ENCODE measurements at places on chromosomes 12 and 14. TPM values are rescaled to one million over a fixed set of nuclear protein-coding genes. Genes with fewer than 3 reads are reported as not detected.

DNA sequence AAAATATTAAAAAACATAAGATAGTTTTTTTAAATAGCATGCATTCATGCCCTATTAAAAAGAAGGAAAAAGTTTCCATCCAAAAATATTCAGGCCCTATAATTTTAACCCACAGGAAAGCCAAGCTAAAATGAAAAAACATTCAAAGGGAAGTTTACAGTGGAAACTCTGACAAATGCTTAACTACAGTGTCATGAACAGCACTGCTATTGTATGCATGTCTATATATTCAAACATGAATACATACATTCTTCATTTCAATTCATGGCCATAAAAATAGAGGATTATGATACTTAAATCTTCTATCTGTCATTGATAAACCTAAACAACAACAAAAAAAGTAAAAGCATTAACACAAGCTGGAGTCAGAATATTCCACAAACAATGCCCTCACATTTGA, 67.4 kb downstream of the PPP2R5E start:
- H3K27ac ChIP-seq: no peak overlapping the region
- DNase-seq: no peak
- no peak overlapping the region for H3K4me3 ChIP-seq
- H3K36me3 ChIP-seq: peaks cover 3% of the 10 kb centered on the region
- no peaks in the 10 kb centered on the region for H3K27me3 ChIP-seq

- no peak overlapping the region for H3K4me3 ChIP-seq
- H3K27ac ChIP-seq: no peak overlapping the region
- H3K36me3 ChIP-seq: no peaks in the 10 kb centered on the region
- peaks cover 2% of the 10 kb centered on the region for H3K27me3 ChIP-seq
- peak; percentile 58 for DNase-seq
- H3K4me1 ChIP-seq: peaks cover 1% of the 10 kb centered on the region
Measured at GRCh38 chr12:45543887-45544286, 185.6 kb upstream of the ARID2 start.

- peaks cover 3% of the 10 kb centered on the region for H3K4me1 ChIP-seq
- peaks cover 15% of the 10 kb centered on the region for H3K36me3 ChIP-seq
- peaks cover 4% of the 10 kb centered on the region for H3K27me3 ChIP-seq
- H3K27ac ChIP-seq: no peak overlapping the region
- DNase-seq: no peak
- no peak overlapping the region for H3K4me3 ChIP-seq
Measured at GRCh38 chr12:124046456-124046740, 73.4 kb downstream of the ZNF664 start.

DNA sequence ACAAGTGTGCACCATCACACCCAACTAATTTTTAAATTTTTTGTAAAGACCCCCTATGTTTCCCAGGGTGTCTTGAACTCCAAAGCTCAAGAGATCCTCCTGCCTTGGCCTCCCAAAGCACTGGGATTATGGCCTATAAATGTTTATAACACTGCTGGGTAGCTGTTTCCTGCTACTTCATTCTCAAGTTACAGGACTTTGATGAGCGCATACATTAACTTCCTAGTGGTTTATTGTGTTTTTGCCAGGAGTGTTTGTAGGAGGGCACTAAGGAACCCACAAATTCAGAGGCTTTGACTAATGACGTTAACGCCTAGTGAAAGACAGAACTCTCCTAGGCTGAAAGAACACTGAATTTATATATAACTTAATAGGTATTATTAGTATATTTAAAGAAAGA, 15.2 kb upstream of the NAA30 start:
- peaks cover 3% of the 10 kb centered on the region for H3K27me3 ChIP-seq
- no peaks in the 10 kb centered on the region for H3K36me3 ChIP-seq
- no peak for DNase-seq
- H3K4me1 ChIP-seq: no peaks in the 10 kb centered on the region

DNA sequence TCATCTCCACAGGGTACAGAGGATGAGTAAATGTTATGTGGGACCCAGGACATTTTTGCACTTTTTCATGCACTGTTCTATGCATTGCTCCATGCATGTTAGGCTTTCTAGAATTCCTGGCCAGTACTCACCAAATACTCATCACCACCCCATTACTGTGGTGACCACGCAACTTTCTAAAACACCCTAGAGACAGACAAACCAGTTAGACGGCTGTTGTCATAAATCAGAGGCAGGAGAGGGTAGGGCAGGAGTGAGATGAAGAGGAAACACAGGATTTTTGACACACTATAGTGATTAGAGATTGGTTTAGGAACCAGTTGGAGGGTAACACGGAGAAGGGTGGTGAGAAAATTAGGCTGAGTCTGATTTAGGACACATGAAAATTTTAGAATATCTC, 59.3 kb downstream of the IFNG start:
- no peaks in the 10 kb centered on the region for H3K36me3 ChIP-seq
- no peak overlapping the region for H3K27ac ChIP-seq
- DNase-seq: no peak
- no peak overlapping the region for H3K4me3 ChIP-seq
- no peaks in the 10 kb centered on the region for H3K27me3 ChIP-seq

DNA sequence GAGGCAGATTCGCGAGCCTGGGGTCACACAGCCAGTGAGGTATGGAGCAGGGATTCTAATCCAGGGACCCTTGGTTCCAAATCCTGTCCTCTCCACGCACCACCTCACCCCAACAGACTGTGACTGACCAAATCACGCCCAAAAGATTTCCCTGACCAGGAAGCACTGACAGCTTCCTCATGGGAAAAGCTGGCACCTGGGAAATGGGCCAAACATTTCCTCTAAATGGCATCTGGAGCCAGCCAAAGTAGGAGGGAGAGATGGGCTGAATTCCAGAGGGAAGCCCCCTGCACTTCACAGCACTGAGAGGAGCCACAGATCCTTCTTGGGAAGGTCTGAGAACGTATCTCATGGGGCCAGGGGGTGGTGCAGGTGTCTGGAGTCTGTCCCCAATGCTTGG, 28.8 kb downstream of the CCDC92 start:
- H3K4me1 ChIP-seq: peaks cover 4% of the 10 kb centered on the region
- H3K36me3 ChIP-seq: peaks cover 19% of the 10 kb centered on the region
- DNase-seq: no peak
- H3K27ac ChIP-seq: no peak overlapping the region
- no peak overlapping the region for H3K4me3 ChIP-seq

DNA sequence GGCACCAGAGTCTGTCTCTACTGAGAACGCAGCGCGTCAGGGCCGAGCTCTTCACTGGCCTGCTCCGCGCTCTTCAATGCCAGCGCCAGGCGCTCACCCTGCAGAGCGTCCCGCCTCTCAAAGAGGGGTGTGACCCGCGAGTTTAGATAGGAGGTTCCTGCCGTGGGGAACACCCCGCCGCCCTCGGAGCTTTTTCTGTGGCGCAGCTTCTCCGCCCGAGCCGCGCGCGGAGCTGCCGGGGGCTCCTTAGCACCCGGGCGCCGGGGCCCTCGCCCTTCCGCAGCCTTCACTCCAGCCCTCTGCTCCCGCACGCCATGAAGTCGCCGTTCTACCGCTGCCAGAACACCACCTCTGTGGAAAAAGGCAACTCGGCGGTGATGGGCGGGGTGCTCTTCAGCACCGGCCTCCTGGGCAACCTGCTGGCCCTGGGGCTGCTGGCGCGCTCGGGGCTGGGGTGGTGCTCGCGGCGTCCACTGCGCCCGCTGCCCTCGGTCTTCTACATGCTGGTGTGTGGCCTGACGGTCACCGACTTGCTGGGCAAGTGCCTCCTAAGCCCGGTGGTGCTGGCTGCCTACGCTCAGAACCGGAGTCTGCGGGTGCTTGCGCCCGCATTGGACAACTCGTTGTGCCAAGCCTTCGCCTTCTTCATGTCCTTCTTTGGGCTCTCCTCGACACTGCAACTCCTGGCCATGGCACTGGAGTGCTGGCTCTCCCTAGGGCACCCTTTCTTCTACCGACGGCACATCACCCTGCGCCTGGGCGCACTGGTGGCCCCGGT, at the start of gene PTGDR:
PTGDR (plus strand) TSS at position 198 of the 778 bp plus-strand sequence; CDS start at position 315, 117 bp downstream.
- peaks cover 42% of the 10 kb centered on the region for H3K4me1 ChIP-seq
- no peak within 1 kb of the TSS for H3K27ac ChIP-seq
- DNase-seq: peak; percentile 43
- H3K4me3 ChIP-seq: peak within 1 kb of the TSS; percentile 80
- peaks cover 27% of the 10 kb centered on the region for H3K27me3 ChIP-seq
- no peaks in the 10 kb centered on the region for H3K36me3 ChIP-seq

GRCh38 chr12:48979602-48980388, 1.7 kb downstream of the WNT1 start:
- no peak overlapping the region for H3K27ac ChIP-seq
- H3K4me1 ChIP-seq: peaks cover 52% of the 10 kb centered on the region

GRCh38 chr12:6276956-6277620, 33.4 kb upstream of the PLEKHG6 start:
- no peak overlapping the region for H3K4me3 ChIP-seq
- H3K4me1 ChIP-seq: peaks cover 19% of the 10 kb centered on the region
- no peaks in the 10 kb centered on the region for H3K36me3 ChIP-seq
- no peak for DNase-seq
- H3K27me3 ChIP-seq: peaks cover 39% of the 10 kb centered on the region
- peak overlapping the region; percentile 28 for H3K27ac ChIP-seq

- H3K27me3 ChIP-seq: no peaks in the 10 kb centered on the region
- H3K36me3 ChIP-seq: peaks cover 9% of the 10 kb centered on the region
- peak overlapping the region; percentile 83 for H3K27ac ChIP-seq
- H3K4me3 ChIP-seq: no peak overlapping the region
- H3K4me1 ChIP-seq: peaks cover 88% of the 10 kb centered on the region
- DNase-seq: no peak
Measured at GRCh38 chr14:91383439-91383838, 34.2 kb downstream of the CCDC88C start.

DNA sequence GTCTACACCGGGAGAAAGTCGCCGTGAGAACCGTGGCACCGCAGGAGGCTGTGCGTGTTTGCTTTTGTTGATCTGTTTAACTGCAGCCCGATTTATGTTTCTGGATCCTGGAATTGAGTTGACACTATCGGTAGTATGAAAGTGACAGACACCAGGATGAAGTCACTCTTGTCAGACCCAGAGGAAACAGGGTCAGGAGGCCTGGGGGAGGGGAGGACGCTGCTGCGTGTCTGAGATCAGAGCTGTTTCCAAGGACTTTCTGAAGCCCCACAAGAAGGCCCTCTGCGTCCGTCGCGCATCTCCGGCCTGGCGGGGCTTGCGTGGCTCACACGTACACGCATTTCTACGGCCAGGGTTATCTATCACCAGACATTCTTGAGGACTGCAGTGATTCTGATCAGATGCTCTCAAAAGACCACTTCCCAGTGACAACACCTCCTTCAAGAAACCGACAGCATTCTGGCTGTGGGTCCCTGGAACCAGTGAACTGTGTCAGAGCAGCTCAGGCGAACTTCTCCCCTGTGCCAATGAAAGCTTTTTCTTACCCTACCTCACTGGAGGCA, 263.4 kb downstream of the ADGRD1 start:
- no peaks in the 10 kb centered on the region for H3K36me3 ChIP-seq
- H3K4me3 ChIP-seq: no peak overlapping the region
- no peak for DNase-seq
- peaks cover 4% of the 10 kb centered on the region for H3K4me1 ChIP-seq
- H3K27ac ChIP-seq: no peak overlapping the region

DNA sequence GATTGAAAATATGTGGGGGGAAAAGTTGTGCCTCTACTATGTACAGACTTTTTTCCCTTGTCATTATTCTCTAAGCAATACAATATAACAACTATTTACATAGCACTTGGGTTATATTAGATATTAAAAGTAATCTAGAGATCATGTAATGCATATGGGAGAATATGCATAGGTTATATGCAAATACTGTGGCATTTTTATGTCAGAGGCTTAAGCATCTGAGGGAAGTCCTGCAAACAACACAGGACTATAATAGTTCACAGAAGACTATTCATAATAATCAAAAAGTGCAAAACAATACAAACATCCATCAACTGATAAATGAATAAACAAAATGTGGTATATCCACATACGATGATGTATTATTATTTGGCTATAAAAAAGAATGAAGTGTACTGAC, 33.7 kb downstream of the YAF2 start:
- DNase-seq: no peak
- H3K27me3 ChIP-seq: no peaks in the 10 kb centered on the region
- H3K4me1 ChIP-seq: peaks cover 2% of the 10 kb centered on the region
- no peak overlapping the region for H3K4me3 ChIP-seq

DNA sequence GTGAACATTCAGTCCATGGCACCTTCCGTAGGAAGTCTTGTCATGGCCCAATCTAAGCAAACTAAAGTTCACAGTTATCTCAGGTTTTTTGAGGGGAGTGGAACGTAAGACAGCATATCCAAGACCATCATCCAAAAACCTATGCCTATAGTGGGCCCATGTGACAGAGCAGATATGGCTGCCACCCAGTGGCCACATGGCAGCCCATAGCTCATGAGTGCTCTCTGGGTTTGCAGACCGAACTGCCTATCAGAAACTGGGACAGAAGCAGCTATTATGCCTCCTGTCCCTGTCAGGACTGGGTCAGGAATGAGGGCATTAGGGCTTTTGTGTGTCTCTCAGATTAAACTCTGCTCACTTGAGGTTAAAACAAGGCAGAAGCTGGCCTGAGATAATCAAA, 503.7 kb downstream of the NRXN3 start:
- H3K4me1 ChIP-seq: no peaks in the 10 kb centered on the region
- H3K27me3 ChIP-seq: no peaks in the 10 kb centered on the region
- no peaks in the 10 kb centered on the region for H3K36me3 ChIP-seq
- no peak overlapping the region for H3K4me3 ChIP-seq

Gene WNT1
- not detected for total RNA-seq

Gene CBLN3
- 9.3 TPM for total RNA-seq

Gene INTS13
- total RNA-seq: 54.5 TPM

Gene ANKRD33
- not detected for total RNA-seq

Gene ARHGEF25
- 1.4 TPM for total RNA-seq

Gene BAZ2A
- 111 TPM for total RNA-seq

Gene BMP4
- not detected for total RNA-seq

Gene AQP2
- total RNA-seq: not detected

Gene SERPINA9
- not detected for total RNA-seq

Gene GPRC5A
- 0.07 TPM for total RNA-seq

Gene IFI27
- 3.1 TPM for total RNA-seq

Gene ADAM21
- 0.14 TPM for total RNA-seq

Gene TRHDE
- total RNA-seq: not detected

Measured in activated CD4-positive, alpha-beta memory T cell treated with anti-CD3 and anti-CD28 coated beads for 36 hours (primary cell).